Glutamatergic neuron (in vitro differentiated cells): ENCODE measurements at places on chromosomes 7 and 10.
A peak's percentile ranks its signal among the peaks of the same experiment; 100 is the strongest.

DNA sequence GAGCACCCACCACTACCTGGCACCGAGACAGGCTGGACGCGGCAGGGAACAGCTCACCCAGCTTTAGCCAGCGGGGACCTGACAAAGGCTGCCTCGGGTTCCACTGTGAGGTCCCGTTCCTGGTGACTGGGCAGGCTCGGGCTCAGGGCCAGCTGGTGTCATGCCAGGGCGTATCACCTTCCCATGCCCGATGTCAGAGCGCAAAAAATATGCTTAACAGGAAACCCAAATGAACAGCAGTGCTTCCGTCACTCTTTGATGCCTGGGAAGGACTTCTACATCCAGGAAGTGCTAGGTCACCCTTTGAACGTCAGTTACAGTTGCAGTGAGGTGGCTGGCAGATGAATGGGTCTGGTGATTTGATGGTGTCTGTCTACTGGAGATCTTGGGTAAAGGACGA lies 106.0 kb downstream of the ADARB2 start:
- H3K36me3 ChIP-seq: peaks cover 8% of the 10 kb centered on the region
- DNase-seq: no peak
- H3K4me3 ChIP-seq: no peak overlapping the region
- H3K27me3 ChIP-seq: peaks cover 8% of the 10 kb centered on the region

GRCh38 chr7:101712652-101713051 lies 83.6 kb upstream of the MYL10 start:
- no peak for DNase-seq
- H3K27ac ChIP-seq: no peak overlapping the region
- H3K27me3 ChIP-seq: peaks cover 5% of the 10 kb centered on the region
- no peaks in the 10 kb centered on the region for H3K36me3 ChIP-seq
- H3K4me3 ChIP-seq: no peak overlapping the region

DNA sequence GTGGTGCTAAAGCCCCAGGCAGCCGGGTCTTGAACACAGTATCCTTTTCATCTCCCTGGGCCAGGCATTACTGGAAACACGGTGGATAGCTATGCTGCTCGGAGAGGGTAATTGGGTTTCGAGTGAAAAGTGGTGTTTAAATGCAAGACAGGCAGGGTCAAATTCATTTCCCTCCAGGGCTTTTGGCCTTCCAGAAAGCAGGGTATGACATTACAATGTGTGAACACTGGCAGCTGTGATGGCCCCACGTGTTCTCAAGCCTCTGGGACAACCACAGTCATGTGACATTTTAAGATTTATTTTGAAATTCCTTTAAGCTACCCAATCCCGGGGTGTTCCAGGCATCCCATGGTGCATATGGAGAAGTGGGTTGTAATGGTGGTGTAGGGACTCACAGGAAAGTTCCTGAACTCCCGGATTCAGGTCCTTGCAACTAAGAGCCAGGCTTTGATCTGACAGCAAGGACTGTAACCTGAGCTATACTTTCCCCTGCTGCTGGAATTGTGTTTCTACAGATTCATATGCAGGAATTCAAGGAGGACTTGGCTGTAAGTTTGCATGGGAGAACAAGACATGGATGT lies 46.8 kb downstream of the INSYN2A start:
- peaks cover 22% of the 10 kb centered on the region for H3K4me1 ChIP-seq
- H3K4me3 ChIP-seq: no peak overlapping the region
- DNase-seq: no peak
- no peak overlapping the region for H3K27ac ChIP-seq
- H3K36me3 ChIP-seq: no peaks in the 10 kb centered on the region
- H3K27me3 ChIP-seq: no peaks in the 10 kb centered on the region

- no peak for DNase-seq
- no peak overlapping the region for H3K4me3 ChIP-seq
- H3K36me3 ChIP-seq: no peaks in the 10 kb centered on the region
- peaks cover 3% of the 10 kb centered on the region for H3K27me3 ChIP-seq
- H3K27ac ChIP-seq: no peak overlapping the region
Measured at GRCh38 chr7:157521752-157522151, 184.9 kb downstream of the DNAJB6 start.

GRCh38 chr7:106609416-106609815 lies 51.5 kb downstream of the CCDC71L start:
- H3K27me3 ChIP-seq: no peaks in the 10 kb centered on the region
- no peak overlapping the region for H3K27ac ChIP-seq
- peaks cover 4% of the 10 kb centered on the region for H3K36me3 ChIP-seq
- DNase-seq: no peak
- no peak overlapping the region for H3K4me3 ChIP-seq
- H3K4me1 ChIP-seq: no peaks in the 10 kb centered on the region

- no peak overlapping the region for H3K27ac ChIP-seq
- no peaks in the 10 kb centered on the region for H3K4me1 ChIP-seq
- no peak overlapping the region for H3K4me3 ChIP-seq
- no peaks in the 10 kb centered on the region for H3K36me3 ChIP-seq
- DNase-seq: no peak
Measured at GRCh38 chr10:80144696-80145131, 12.2 kb downstream of the PLAC9 start.

- H3K27me3 ChIP-seq: peaks cover 9% of the 10 kb centered on the region
- peaks cover 9% of the 10 kb centered on the region for H3K4me1 ChIP-seq
- peak overlapping the region; percentile 94 for H3K27ac ChIP-seq
- DNase-seq: no peak
Measured at GRCh38 chr10:73251683-73252444, 580 bp downstream of the MRPS16 start.

DNA sequence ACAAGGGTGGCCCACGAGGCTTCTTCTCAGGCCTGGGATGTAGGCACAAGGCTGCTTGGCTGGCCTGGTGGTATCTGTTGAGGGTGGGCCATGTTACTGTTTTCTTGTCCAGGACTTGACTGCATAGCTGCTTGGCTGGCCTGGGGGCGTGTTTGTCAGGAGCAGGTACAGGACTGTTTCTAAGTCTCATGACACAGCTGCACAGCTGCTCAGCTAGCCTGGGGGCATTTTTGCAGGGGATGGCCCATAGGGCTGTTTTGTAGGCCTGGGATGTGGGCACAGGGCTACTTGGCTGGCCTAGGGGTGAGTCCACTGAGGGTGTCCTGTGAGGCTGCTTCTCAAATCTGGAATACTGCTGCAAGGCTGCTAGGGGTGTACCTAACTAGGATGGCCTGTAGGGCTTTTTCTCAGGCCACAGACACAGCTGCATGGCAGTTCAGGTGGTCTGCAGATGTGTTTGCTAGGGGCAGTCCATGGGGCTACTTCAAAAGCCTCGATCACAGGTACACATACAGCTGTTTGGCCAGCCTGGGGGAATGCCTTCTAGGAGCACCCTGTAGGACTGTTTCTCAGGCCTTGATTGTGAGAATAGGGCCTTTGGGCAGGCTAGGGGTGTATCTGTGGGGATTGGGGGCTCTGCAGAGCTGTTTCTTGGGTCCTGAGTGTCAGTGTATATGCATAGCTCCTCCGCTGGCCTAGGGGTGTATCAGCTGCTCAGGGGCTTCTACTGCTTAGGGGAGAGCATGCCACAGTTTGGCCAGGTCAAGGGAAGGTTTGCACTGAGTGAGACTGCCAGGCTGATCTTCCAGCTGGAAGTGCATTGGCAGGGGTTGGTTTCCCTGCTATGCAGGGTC lies 26.6 kb upstream of the PLA2G12B start:
- DNase-seq: no peak
- no peaks in the 10 kb centered on the region for H3K4me1 ChIP-seq
- H3K4me3 ChIP-seq: no peak overlapping the region
